ENCODE measurements at places on chromosomes 13 and 19.

DNA sequence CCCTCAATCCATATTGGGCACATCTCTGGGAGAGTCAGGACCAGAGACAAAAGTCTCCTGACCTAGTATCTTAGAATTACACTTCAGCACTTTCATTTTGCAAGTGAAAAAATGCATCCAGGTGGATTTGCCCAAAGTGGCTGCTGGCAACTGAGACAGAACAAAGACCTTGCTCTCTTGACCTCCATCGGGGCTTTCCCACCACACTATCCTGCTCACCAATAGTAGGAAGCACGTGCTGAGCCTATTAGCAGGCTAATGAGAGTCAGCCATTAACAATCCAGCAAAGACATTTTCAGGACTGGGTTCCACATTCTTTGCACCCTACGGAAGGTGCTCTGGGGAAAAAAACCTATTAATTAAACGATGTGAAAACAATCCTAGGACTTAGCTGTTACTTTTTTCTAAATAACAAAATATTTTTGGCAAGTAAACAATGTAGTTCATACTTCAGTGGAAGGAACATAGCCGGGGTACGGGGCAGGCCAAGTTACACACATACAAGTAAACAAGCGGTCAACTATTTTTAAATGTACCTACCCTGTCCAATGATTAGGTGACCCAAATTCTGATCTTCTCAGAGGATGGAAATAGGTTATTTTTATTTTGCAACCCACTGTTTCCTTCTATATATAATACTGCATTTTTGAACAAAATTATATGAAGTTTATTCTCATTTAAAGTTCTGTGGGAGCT, 78.6 kb downstream of the CDADC1 start:
- DNase-seq, result no peak

DNA sequence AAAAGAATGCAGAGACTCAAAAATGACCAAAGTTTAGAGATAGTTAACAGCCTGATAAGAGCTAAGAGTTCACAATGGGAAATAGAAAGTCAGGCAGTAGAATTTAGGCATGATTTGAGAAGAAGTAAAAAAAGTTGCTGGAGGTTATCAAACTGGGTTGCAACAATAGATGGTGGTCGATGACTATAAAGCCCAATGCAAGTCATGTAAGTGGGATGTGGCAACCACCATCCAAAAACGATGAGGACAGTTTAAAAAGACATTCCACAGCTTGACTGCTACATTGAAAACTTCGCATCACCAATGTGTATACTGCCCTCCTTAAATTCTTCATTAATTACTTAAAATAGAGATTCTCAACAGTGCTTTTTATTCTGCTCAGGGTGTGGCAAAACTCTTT, 19.7 kb downstream of the ELF1 start:
- no peak for DNase-seq

DNA sequence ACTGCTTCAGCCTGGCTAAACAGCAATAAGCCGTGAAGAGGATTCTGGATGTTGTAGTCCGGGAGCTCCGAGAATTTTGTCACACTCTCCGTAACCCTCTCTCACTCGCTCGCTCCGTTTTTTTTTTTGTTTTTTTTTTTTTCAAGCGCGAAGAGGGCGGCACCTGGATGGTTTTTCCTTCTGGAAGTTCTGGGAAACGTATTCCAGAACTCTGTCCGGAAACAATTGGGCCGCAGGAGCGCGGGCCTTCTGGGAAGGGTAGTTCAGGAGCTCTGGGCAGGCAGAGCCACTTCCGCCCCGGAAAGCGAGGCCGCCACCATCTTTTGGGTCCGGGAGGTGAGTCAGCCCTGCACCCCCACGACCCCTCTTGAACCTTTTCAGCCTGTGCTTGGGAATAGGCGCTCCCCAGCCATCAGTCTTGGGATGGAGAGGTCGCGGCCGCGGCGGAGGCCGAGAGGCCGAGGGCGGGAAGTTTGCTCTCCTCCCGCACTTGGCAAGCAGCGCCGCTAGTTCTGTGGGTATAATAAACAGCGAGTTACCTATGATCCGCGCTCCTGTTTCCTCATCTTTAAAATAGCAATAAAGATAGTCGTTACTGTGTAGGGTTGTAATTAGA, at the start of gene ZNF227:
ZNF227 (plus strand) TSS at position 283 of the 616 bp plus-strand sequence. CDS start 5,261 bp downstream, outside the sequence.
- peak; percentile 66 for DNase-seq

GRCh38 chr13:26881154-26881553, 120.6 kb upstream of the GPR12 start:
- no peak for DNase-seq

- no peak for DNase-seq
Observed at GRCh38 chr13:93745884-93746283, 519.3 kb downstream of the GPC6 start.

DNA sequence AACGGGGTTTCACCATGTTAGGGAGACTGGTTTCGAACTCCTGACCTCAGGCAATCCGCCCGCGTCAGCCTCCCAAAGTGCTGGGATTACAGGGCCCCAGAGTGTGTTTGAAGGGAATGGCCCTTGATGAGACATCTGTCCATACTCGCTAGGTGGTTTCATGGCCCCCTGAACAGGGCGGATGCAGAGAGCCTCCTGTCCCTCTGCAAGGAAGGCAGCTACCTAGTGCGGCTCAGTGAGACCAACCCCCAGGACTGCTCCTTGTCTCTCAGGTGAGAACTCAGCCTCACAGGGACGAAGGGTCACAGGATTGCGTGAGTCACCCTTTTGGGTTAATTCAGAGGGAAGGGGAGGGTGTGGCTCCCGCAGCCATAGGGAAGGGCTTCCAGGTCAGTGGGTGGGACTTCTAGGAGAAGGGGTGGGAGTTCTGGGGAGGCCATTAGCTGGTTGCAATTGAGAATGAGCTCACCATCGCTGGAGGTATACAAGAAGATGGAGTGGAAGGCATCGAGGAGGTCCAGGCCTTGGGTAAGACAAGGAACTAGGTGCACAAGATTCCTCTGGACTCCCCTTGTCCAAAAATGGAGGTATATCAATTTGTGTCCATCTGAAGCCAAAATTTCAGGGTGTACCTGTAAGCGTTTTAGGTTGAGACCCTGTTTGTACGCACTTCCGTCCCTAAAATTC, 9.2 kb downstream of the SHD start:
- DNase-seq, result no peak

DNA sequence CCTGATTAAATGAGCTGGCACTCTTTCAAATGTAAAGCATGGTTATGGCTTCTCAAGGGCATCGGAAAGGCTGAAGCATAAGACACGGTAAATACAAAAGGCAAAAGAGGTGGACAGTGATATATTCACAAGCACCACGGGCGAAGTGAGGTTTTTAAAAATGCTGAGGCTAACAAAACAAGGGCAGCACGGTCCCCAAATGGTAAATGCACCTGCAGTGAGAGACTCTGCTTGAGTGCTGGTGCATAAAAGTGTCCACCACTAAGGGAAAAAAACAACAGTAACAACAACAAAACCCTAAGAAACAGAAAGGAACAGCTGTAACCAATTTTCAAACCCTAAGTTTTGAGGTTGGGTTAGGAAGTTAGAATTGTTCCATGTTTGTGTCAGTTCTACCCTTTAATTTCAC, 234.9 kb downstream of the PCDH9 start:
- no peak for DNase-seq

DNA sequence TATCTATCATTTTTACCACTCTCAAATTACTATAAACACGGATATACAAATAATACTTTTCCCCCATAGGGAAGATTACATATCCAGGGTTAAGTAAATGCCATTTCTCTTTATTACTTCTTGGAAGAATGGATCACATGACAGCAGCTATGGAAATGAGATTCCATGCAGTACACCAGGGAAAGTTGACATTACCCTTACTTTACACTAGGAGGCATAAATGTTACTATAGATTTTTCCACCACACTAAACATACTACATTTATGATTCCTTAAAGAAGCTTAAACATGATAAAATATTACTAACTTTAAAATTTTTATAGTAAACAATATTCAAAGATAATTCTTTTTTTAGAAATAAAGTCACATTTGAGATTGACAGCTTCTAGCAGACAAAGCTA, 611.4 kb downstream of the PCDH9 start:
- no peak for DNase-seq

- no peak for DNase-seq
Observed at GRCh38 chr19:10568062-10568825, 535 bp downstream of the CDKN2D start.

DNA sequence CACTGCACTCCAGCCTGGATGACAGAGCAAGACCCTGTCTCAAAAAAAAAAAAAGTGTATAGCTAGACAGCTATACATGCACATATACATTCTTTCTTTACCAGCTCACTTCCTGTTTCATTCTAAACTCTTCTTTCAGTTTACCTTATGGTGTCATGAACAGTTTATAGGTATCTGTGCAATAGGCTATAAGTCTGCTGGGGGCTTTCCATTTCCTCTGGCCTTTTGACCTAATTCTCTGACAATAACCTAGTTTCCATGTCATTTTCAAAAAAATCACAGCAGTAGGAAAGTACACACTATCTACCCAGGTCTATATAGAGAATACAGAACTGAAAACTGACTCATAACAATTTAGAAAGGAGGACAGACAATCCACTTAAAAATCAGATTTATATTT, 24.4 kb upstream of the URAD start:
- DNase-seq, result no peak

DNA sequence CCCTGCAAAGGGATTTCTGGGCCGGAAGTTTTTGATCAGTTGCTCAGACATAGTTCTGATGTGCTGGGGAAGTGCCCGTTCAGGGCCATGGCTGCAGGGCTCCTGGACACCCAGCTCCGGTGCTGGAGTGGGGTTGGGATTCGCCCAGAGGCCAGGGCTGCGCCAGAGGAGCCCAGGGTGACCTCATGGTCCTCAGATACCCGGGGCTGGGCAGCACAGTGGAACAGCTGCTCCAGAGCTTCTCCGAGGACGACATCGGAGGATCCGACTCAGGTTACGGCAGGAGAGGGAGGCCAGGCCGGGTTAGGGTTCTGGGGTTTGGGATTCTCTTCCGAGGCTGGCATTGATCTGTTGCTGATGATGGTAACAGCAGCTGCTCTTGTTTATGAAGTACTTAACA, 20.9 kb downstream of the CARM1 start:
- no peak for DNase-seq

GRCh38 chr13:102702965-102703725, 8.3 kb upstream of the METTL21C start:
- no peak for DNase-seq

DNA sequence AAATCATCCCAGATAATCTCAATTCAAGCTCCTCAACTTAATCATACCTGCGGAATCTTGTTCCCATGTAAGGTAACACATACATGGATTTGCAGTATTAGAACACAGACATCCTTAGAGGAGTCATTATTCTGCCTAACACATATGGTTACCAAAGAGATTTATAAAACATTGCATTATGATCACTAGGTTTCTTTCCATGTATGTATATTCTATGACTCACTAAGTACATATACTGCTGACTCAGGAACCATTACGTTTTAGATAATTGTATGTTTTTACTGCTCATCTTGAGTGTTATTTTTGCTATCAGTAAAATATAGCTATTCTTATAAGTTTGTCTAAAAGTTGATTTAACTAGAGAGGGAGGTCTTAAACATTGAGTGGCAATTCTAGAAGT, 182.9 kb downstream of the SLITRK6 start:
- DNase-seq, result no peak

GRCh38 chr13:102970542-102970941, 95.7 kb downstream of the SLC10A2 start:
- DNase-seq, result no peak

GRCh38 chr13:108034909-108035410, 180.4 kb downstream of the LIG4 start:
- no peak for DNase-seq

- no peak for DNase-seq
Observed at GRCh38 chr13:81224209-81224833, 883.4 kb upstream of the SPRY2 start.

- no peak for DNase-seq
Observed at GRCh38 chr13:25207291-25207810, 35.3 kb upstream of the AMER2 start.

DNA sequence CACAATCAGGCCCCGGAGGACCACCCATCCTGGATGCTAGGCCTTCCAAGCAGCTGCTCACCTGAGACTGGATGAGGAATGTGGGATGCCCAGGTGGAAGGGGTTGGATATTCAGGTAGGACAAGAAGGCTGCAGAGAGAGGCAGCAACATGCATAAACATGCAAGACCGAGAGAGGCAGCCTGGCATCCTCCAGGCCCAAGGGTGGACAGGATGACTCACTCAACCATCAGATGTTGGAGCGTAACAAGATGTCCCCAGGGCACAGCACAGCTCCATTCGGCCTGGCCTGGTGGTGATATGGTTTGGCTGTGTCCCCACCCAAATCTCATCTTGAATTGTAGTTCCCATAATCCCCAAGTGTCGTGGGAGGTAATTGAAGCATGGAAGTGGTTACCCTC, 10.0 kb upstream of the CABP5 start:
- DNase-seq, result no peak

GRCh38 chr13:33870046-33870668, 52.2 kb downstream of the RFC3 start:
- no peak for DNase-seq

GRCh38 chr13:39397226-39397895, 205.6 kb downstream of the LHFPL6 start:
- DNase-seq, result no peak

Data from progenitor cell of endocrine pancreas (in vitro differentiated cells).